Sigmoid colon (tissue), 7 donors: ENCODE measurements at places on chromosomes 6 and 20. TPM values are rescaled to one million over a fixed set of nuclear protein-coding genes. Genes with fewer than 3 reads are reported as not detected.

DNA sequence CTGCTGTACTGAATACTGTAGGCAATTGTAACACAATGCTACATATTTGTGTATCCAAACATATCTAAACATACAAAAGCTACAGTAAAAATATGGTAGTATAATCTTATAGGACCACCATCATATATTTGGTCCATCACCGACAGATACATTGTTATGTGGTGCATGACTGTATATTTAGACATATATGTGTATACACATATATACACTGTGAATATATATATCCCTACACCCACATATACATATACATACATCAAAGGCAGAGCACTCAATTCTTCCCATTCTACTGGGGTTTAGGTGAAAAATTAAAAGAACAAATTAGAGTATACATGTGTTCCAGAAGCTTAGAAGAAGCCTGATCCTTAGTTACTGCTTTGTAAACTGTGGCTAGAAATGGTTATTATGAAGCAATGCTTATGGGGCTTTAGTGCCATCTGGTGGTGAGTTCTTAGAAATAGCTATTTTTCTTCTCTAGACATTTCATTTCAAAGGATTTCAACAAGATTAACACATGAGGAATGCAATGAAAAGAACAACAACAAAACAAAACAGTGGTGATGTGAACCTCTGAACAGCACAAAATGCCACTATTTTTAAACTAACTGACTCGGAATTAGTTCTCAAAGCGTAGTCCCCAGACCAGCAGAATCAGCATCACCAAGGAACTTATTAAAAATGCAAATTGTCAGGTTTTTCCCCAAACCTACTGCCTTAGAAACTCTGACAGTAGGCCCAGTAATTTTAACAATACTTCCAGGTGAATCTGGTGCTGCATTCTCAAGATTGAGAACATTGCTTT lies 38.0 kb downstream of the PKHD1 start:
- no peak for DNase-seq

- no peak for DNase-seq
These were observed 12.0 kb upstream of the BMP7 start for GRCh38 chr20:57278457-57278856.

DNA sequence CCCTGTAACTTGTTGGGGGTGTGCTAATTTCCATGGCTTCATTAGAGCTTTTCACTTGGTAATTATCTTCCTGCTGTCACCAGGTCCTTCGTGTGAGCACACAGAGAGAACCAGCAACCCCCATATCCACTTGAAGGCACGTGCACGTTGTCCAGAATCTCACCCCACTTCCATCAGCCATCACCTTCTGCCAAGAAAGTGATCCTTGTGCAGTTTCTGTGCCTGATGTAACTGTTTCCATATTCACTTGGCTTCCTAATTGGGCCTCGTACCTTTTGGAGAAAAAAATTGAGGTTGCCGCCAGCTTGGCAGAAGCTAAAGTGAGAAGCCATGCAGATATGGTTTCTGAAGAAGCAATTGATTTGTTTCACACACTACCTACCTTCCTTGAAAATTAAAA lies 153.7 kb upstream of the TSHZ2 start:
- DNase-seq, result no peak

ME1 gene
- 16.9 TPM for total RNA-seq

DNA sequence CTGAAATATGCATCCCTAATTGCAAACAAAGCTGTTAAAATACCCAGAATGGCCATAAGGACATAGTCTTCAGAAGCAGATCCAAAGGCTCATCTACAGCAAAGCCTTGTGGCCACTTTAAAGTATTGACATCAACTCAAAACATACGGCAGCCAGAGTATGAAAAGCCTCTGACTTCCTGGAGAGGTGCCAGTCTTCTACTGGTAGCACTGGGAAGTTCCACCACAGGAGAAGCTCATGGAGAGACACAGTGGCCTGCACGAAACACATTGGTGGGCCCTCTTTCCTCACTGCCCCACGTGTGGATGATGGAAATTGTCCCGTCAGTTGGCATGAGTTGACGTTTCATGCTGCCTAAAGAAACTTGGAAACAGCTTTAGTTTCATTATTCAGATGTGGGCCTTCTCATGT lies 202.6 kb upstream of the HEY2 start:
- no peak for DNase-seq

DNA sequence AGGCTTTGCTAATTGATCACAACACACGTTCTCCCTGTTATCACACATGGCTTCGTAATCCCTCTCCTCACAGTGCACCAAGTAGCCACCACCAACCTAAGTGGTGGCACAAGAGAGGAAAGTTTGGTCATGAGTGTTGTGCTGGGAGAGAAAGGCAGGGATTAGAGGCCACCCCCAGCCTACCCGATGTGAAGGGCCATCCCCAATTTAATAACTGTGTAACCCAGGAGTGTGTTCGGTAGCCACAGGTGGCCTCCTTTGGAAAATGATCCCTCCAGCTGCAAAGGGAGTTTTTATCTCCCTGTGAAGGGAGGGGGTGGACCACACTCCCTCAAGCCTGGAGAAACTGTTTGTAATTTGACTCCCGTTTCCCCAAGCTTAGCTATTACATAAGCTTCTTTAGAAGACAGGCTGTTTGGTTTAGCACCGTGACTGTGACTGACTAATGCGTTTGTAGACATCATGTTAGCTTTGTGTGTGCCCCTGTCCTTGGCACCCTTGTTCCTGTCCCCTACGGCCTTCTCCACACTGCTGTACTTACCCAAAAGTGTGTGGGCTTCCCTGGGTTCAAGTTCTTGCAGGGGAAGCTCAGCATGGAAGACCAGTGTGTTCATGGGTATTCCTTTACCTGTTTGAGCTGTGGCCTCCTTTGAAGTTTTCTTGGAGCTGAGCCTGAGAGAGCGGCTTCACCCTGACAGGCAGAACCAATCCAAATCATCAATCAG lies 20.6 kb downstream of the PPP1R16B start:
- no peak for DNase-seq

GRCh38 chr20:64112691-64113443 lies 5.5 kb upstream of the NPBWR2 start:
- DNase-seq, result peak; percentile 50

TRIM40 gene
- not detected for total RNA-seq

RCAN2 gene
- total RNA-seq, result 13.2 TPM

GRCh38 chr20:25018841-25019240 lies 26.3 kb upstream of the APMAP start:
- peak; percentile 53 for DNase-seq

- peak; percentile 84 for DNase-seq
These were observed 79.7 kb upstream of the MBOAT1 start for GRCh38 chr6:20291764-20292580.

GRCh38 chr20:20334489-20334888 lies 33.4 kb upstream of the INSM1 start:
- DNase-seq, result no peak

DNA sequence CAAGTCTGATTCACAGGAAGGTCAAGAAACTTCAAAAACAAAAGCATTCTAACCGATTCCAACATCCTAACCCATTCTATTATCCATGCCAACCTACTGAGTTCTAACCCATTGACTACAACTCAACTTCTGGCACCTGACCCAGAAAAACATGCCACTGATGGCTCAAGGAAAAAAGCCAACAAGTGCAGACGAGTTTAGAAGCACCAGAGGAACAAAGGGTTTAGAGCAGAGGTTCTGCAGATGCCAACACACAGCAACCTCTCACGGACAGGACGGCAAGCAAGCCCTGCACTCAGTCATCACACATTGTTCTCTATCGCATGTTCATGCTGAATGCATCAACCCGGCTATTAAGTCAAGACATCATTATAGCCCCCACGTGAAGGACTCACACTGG lies 25.2 kb upstream of the MC3R start:
- DNase-seq, result no peak

DNA sequence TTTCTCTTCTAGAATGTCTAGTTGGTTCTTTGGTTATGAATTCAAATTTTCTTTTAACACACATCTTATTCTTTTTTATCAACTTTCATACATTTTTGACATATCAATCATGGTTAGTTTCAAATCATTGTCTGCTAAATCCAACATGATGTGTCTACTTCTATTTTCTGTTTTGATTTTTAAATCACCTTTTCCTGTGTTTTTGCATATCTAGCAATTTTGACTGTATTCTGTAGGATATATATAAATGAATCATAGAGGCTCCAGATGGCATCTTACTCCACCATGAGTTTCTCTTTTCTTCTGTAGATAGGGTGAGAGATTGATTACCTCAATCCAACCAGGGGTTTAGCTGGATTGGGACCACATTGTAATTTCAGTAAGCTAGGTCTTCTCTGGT lies 34.3 kb upstream of the CARMIL1 start:
- no peak for DNase-seq

DNA sequence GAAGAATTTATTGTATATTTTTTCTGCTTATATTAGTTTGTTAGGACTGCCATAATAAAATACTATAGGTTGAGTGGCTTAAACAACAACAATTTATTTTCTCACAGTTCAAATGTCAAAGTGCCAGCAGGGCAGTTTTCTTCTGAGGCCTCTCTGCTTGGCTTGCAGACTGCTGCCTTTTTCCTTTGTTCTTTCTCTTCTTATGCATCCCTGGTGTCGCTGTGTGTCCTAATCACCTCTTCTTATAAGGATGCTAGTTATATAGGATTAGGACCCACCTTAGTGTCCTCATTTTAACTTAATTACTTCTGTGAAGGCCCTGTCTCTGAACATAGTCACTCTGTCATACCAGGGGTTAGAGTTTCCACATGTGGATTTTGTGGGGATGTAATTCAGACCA lies 354.4 kb downstream of the NKAIN2 start:
- no peak for DNase-seq

BEND6 gene
- 1.9 TPM for total RNA-seq

EZR gene
- 33.5 TPM for total RNA-seq

GRCh38 chr20:45320948-45321595 lies 13.0 kb upstream of the MATN4 start:
- no peak for DNase-seq

DNA sequence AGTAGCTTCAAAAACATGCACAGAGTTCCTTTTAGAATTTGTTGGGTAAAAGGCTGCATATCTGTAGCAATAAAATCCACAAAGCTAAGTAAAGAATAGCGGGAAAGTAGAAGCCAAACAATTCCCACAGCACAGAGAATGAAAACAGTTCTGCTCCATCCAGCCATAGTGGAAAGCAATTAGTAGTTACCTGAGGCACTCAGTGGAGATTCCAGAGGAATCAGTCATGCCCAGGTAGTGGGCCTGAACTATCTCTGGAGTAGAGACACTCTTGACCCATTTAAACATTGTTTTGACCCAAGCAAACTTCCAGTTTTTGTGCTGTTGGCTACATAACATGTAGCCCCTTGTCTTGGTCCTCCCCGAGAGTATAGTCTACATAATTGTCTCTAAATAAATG lies 559.5 kb upstream of the PTCHD4 start:
- DNase-seq, result no peak

- no peak for DNase-seq
These were observed 1.1 kb upstream of the MRGBP start for GRCh38 chr20:62795023-62795761.

DNA sequence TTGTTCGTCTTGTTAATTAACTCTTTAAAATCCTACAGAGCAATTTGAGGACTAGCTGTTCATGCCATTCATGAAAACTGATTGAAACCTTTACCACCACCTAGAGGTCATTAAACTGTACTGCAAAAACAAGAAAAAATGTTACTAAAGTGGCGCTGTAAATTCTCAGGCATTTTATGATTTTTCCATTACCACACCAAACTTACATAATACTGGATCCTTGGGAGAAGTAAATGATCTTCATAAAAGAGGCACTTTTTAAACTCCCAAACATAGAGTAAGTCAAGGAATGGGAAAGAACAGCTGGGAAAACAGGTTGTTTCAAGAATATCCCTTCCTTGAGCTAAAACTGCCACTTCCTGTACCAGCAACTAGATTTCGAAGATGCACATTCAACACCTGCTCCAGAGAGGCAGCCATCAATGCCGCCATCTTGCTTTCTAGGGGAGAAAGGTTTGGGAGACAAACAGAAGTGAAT lies 54.3 kb downstream of the MYLIP start:
- DNase-seq, result no peak

GPR6 gene
- not detected for total RNA-seq

ACSS1 gene
- 41.0 TPM for total RNA-seq

C2 gene
- 15.7 TPM for total RNA-seq

DNA sequence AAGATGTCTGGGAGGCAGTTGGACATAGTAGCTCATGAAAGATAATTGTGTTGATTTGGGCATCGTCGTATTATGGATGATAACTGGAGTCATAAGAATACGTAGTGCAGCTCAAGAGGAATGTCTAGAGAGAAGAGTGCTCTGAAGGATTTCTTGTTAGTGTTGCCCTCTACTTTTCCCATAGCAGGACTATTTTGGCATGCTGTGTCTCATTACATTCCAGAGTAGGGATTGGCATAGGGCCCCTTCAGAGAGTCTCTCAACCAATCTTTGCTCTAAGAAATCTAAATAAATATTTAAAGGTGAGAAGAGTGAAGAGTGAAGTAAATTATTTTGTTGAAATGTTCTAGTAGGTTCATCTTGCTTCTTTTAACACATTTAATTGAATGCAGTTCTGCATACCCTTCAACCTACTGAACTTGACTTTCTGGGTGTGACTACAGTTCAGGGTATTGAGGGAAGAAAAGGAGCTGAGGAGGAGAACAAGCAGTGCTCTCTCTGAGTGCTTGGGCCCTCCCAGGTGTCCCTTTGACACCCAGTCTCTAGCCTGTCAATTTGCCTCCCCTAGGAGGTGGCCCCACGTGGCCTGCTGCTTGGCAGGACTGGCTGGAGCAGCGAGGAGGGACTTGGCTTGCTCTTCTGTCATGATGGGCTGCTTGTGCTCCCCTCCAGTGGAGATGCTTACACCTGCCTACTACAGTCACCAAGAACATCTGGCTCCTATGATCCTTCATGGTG lies 33.3 kb downstream of the SOBP start:
- DNase-seq, result no peak

DNA sequence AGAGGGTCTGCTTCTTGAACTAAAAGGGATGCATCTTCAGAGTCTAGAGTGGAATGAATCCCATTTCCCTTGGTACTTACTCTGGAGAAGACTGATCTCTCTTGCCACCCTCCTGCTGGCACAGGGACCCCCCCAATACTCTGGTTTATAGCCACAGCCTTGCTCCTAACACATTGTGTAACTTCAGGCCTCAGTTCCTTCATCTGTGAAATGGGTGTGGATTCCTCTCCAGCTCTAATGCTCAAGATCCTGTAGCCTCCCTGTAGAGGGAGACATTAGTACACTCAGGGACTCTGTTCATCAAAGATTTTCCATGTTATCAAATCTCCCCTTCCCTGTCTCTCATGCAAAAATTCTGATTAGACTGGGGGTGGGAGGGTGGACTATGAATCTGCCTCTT lies 315.7 kb upstream of the MOCS1 start:
- no peak for DNase-seq

TAPBP gene
- total RNA-seq, result 45.7 TPM

GRCh38 chr6:28347119-28347518 lies 2.6 kb upstream of the ZKSCAN3 start:
- DNase-seq, result no peak

C4A gene
- 249 TPM for total RNA-seq

- no peak for DNase-seq
These were observed 455.0 kb upstream of the GJE1 start for GRCh38 chr6:141677598-141678211.

DNA sequence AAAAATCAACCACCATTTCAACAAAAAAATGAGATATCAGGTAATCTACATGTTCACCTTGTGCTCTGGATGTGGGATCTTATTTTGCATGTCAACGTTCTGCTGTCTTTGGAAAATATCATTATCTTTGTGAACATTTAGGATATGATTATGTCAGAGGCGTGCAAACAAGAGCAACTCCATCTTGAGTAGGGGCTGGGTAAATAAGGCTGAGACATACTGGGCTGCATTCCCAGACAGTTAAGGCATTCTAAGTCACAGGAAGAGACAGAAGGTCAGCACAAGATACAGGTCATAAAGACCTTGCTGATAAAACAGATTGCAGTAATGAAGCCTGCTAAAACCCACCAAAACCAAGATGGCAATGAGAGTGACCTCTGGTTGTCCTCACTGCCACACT lies 28.8 kb upstream of the ZBTB24 start:
- no peak for DNase-seq
